Stimulated activated CD8-positive, alpha-beta memory T cell treated with anti-CD3 and anti-CD28 coated beads, Interleukin-4, amount 100 ng/mL, for 4 hours (primary cell): ENCODE measurements at places on chromosomes 5 and 9.

DNA sequence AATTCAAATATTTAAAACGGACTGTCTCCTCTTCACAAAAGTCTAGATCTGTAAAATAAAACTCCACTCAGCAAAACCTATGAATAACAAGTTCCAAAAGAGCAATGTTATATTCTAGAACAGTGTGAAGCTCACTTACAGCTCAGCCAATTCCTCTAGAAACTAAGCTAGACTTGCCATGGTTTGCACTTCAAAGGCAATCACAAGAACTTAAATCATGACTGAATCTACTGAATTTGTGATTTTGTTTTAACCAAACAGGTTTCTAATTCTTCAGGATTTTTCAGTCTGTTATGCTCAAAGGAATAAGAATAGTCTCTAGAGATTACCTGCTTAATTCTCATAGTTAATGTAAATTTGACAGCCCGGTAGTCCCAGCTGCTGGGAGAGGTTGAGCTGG lies 1.4 kb upstream of the PKD2L2 start:
- no peak for DNase-seq

DNA sequence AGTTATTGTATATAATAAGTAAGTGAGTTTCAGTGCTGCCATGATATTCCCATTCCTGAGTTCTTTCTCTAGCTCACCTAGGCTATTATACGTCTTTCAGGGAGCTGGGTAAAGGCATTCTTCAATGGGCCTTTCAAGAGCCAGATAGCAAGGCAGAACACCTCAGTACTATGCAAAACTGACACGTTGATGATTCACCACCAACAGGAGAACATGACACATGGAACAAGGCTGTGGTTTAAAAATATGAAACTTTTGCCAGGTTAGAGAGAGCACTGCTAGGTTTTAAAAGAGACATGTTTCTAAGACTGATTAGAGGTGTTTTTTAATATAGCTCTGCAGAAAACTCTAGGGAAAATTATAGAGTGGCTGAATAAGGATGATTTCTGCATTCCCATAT lies 95.9 kb downstream of the UGCG start:
- no peak for DNase-seq

DNA sequence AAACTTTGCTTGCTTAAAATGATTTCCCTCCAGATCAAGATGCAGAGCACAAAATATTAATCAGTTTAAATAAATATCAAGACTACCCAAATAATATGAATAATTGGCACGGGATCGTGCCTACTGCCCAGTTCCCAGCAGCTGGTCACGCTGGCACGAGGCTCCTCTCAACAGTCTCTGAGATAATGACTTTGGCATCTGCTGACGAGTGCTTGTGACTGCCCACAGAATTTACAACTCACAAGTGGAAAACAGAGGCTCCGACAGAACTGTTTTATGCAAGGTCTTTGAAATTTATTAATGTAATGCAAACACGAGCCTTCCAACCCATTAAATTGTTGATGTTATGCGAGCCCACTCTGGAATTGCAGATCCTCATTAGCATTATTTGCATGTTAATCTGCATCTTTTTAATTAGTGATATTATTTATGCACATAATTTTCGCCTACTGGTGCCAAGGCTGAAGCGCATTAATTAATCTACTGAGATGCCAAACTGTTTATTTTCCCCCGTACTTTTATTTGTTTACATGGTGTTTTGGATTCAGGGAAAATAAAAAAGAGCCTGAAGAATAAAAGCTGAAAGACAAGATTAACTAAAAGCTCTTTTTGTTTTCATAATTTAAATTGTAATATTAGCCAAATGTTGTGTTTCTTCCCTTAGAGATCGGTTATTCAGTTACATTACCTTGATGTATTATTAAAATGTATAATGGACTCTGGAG lies 369.3 kb upstream of the IRX1 start:
- no peak for DNase-seq

- no peak for DNase-seq
These were observed 96.3 kb upstream of the HMHB1 start for GRCh38 chr5:143715616-143716015.

DNA sequence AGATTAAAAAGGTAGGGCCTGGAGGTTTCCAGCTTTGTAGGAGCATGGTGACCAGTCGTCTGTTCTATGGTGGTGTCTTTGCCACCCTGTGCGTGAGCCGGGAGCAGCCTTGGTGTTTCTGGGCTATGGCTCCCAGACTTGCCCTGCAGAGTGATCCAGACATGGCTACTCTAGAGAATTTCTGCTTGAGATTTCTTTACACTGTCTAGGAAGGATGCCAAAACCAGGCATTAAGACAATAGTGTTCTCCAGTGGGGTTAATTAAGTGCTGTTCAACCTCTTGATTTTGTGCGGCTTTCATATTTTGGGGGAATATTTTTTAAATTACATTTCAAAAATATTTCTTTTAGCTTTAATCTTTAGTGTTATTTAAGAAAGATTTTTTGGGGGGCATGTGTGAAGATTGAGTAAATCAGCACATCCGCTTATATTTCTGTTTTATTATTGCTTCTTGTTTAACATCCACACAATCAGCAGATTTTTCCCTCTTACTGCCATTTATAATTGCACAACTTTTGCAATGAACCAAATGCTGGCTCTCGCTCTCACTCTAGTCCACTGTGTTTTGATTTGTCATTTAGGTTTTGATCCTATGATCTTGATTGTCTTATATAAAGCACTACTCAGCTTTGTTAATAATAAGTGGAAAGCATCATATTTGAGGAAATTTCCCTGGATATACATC lies 110.5 kb downstream of the RASGRF2 start:
- DNase-seq: no peak

- no peak for DNase-seq
These were observed 38.5 kb upstream of the AKNA start for GRCh38 chr9:114426046-114426948.

- DNase-seq: no peak
These were observed 10.4 kb downstream of the TAF11L12 start for GRCh38 chr5:17620627-17621026.

- no peak for DNase-seq
These were observed 4.7 kb upstream of the GBGT1 start for GRCh38 chr9:133168432-133168831.

GRCh38 chr9:86955042-86955441 lies 7.7 kb upstream of the GAS1 start:
- DNase-seq: no peak

- DNase-seq: no peak
These were observed 66.9 kb downstream of the DCP2 start for GRCh38 chr5:113043491-113043931.

- DNase-seq: no peak
These were observed 99.1 kb downstream of the AOPEP start for GRCh38 chr9:94825611-94825958.

- DNase-seq: no peak
These were observed 379.5 kb downstream of the TMEM232 start for GRCh38 chr5:110346893-110347358.

DNA sequence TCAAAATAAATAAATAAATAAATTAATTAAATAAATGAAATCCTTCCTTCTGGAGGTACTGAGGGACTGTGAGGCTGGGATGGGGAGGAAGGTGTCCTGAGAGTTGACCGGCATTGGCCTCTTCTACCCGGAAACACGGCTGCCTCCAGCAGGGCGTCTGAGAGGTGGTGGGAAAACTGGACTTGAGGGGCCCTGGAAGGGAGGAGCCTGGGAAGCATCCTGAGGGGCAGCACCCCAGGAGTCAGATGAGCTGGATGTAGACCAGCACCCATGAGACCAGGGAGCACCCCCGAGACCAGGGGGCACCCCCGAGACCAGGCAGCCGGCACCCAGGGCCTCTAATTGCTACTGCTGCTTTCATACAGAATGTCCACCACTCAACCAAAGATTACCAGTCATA lies 8.8 kb upstream of the NSMF start:
- DNase-seq: no peak

- DNase-seq: no peak
These were observed 88.9 kb downstream of the LIFR start for GRCh38 chr5:38467353-38468040.

DNA sequence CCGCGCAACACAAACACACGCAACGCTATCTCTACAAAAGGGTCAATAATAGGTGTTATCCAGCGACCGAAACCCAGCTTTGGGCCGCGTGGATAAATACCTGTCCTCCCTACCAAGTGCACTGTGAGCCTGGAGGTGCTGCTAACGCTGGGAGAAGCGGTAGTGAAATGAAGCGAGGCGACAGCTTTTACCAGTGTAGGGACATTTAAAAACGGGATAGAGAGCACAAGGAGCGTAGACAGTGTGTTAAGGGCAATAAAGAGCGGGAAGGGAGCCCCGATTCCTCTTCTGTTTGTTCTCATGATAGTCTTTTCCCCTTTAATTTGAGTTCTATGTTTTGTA lies 421 bp upstream of the DEPDC1B start:
- no peak for DNase-seq

GRCh38 chr5:35003018-35003957 lies 44.5 kb downstream of the AGXT2 start:
- peak; percentile 33 for DNase-seq

DNA sequence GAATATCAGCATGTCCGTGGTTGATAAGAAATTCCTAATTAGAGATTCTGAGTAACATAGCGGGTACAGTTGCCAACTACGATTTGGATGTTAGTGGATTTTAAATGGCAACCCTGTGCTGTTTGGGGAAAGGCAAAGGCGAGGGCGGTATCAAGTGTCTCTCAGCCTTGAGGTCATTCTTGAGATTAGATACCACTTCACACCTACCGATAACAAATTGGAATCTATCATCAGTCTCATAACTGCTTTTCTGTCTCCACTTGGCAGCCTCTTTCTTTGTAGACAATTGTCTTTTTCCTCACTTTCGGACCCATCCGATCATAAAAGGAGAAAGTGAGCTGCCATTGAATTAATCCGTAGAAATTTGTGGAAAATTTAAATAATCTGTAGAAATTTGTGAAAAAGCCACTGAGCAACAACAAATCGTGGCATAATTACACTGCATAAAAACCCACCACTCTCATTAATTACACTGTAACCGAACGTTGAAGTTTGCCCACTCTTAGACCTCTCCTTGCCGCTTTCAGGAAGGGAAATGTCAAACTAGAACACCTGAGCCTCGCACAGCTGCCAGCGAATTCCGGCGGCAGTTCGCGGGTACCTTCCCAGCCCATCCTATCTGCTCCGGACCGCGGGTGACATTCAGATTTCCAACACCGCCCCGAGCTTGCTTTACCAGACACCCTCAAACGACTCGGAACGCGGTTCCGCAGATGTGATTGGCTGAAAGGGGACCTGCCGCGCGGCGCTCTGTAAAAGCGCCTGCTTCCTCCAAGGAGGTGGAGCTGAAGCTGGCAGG lies 849 bp upstream of the RGMB start:
- no peak for DNase-seq

- no peak for DNase-seq
These were observed 44.5 kb downstream of the AMBP start for GRCh38 chr9:114033397-114034103.

GRCh38 chr9:123724211-123724796 lies 205.6 kb downstream of the DENND1A start:
- no peak for DNase-seq

DNA sequence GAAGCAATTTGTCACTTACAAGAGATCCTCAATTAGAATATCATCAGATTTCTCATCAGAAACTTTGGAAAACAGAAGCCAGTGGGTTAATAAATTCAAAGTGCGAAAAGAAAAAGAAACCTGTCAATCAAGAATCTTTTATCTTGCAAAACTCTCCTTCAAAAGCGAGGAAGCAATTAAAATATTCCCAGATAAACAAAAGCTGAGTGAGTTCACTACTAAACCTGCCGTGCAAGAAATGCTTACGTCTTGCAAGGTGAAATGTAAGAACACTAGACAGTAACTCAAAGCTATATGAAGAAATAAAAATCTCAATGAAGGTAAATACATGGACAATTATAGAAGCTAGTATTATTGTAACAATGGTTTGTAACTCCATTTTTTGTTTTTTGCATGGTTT lies 62.8 kb upstream of the IL33 start:
- DNase-seq: no peak

DNA sequence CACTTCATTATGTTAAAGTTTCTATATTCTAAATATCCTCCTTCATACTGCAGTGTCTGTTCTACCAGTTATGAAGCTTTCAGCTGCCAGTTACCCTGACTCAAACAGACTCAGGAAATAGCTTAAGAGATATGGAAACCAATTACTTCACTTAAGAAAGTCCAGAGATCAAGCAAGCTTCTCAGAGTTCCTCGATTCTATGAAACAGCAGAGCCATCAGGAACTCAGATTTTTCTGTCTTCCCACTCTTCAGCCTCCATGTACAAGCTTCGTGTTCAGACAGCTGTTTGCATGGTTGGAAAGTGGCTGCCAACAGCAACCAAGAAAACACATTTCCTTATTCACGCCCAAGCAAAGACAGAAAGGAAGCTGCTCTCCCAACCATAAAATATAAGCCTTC lies 216.1 kb downstream of the ACTL7B start:
- DNase-seq: no peak

GRCh38 chr9:9124616-9125015 lies 1325.0 kb upstream of the DMAC1 start:
- no peak for DNase-seq

DNA sequence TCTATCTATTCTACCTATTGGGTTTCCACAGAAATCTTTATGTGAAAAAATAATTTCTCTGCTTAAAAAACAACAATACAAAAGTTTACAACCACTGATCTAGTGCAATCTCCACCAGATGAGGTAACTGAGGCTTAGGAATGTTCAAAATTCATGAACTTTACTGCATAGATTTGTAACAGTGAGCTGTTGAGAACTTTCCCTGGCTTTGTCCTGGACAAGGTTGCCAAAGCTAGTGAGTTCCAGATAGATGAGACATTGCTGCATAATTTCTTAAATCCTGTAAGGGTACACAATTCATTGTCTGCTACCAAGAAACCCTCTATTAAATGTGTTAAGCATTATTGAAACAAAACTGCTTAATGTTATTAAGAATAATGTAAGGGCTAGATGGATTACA lies 102.7 kb downstream of the OSMR start:
- no peak for DNase-seq
